ENCODE measurements at places on chromosomes 2 and 18.

- no peak for DNase-seq
These were observed 391.2 kb downstream of the FBXO15 start for GRCh38 chr18:73756256-73757091.

DNA sequence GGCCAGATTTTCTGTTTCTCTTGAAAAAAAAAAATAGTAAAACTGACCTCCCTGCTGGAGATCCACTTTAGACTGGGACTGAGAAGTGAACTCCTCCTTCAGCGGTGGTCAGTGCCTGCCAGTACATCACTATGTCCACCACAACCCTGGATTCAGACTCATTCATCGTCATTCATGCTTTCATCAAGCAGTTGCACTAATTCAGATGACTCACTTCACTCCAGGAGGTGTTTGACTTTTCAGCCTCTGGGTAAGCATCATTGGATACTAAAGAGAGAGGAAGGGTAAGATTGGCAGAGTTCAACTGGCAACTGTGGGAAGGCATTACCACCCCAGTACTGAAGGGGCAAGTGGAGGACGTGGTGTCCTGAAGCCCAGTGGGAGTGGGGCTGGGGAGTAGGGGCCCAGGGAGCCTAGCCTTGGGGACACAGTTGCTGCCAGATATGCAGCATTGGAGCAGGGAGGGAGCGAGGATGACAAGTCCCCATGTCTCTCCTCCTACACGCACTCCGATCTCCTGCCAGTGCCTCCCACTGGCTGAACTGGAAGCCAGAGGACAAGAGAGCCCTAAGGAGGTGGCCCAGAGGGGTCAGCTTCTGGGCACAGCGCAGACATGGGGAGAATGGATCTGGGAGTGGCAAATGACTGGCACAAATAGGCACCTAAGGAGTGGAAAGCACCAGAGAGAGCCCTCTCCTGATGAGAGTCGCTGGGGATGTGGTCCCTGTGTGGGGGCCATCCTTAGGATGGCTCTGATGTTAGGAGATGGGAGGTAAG is 111.1 kb downstream of the TGFA start:
- DNase-seq, result peak; percentile 8

GRCh38 chr2:33595385-33595784 is 3.7 kb downstream of the FAM98A start:
- no peak for DNase-seq

GRCh38 chr2:224025874-224026273 is 13.2 kb downstream of the SERPINE2 start:
- no peak for DNase-seq

GRCh38 chr18:32317651-32318050 is 127.8 kb downstream of the MEP1B start:
- DNase-seq, result peak; percentile 77

DNA sequence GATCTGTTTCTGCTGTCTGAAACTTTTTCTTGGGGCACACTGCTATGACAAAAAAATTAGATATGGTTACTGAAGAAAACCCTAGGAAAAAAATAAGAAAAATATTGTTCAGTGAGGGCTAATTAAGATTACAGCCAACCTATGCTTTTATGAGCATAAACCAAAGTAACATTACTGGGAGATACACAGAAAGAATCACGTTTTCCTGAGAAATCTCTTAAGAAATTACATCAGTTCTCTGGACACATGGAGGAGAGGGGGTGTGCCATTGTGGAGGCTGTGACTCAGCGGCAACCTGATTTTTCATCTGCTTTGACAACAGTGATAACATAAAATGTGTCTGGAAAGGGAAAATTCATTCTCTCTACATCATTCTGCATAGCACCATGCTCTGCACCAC is 13.4 kb upstream of the NMI start:
- peak; percentile 69 for DNase-seq

GRCh38 chr18:71370671-71371445 is 1082.0 kb downstream of the SOCS6 start:
- no peak for DNase-seq

DNA sequence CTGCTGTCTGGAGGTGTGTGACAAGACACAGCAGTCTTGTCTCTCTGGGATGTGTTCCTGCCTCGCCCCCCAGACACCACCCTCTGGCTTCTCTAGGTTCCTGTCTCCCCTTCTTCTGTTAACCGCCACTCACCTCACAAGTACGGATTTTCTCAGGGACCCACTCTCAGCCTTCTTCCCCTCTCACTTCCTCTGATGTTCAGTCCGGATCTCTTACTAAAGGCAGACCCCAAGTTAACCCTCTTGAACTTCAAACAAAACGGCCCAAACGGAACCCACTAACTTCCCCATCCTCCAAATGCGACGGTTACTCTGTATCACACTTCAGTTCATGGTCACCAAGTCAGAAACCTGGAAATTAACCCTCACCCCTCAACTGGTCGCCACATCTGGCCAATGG is 32.0 kb downstream of the B4GALT6 start:
- DNase-seq, result no peak

DNA sequence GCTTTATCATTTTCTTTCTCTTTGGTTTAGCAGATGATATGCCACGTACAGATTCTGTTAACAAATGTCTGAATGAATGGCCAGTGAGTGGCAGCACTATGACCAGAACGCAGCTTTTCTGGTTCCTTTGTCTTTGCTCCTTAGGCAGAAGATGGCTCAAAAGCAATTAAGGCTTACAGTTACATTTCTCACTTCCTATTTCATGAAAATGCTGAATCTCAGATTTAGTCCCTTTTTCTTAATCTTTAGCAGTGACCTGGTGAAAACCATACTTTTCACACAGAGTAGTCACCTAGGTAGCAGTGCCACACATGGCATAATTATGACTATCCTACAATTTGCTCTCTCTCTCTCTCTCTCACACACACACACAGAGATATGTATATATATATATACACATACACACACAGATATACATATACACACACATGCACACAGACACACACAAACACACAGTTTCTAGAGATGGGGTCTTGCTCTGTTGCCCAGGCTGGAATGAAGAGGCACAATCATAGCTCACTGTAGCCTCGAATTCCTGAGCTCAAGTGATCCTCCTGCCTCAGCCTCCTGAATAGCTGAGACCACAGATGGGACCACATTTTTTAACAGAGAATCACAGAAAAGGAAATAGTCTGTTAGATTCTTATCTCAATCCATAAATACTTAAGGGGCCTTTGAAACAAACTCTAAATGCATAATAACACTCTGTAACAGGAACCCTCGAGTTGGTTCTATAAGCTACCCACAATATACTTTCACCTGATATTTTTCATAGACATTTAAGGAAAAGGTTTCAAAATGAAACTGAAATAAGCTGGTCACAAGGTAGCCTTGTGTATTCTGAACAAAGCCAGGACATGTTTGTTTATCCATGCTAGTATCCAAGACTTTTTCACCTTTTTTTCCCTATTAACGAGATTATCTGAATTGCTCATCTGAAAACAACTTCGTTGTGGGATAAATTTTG is 11.6 kb downstream of the PDE6D start:
- DNase-seq, result no peak

DNA sequence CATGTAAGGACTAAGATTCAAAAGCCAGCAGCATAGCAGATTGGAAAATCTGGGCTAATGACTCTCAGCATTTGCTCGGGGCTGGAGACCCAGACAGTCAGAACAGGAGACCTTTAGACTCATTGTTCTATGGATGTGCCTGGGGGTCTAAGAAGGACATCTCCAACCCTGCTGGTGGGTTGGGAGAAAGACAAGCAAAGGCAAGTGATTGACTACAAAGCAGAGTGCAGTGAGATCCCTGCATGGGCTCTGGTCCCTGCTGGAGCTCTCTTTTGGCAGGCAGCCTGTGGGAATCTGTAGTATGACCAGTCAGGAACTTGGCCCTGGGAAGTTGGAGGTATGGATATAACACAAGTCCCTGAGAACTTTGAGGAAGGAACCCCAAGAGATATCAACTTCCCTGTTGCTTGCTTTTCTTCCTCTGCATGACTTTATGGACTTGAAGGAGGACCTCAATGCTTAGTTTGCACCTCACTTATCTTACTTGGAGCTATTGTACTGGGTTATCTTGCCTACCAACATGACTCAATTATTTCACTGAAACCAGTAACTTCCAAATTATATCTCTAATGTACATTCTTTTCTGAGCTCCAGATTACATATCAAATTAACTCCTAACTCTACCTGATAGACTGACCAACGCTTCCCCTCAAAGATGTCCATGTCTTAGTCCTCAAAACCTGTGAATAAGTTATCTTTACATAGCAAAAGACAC is 236.0 kb downstream of the CYRIA start:
- DNase-seq, result no peak

DNA sequence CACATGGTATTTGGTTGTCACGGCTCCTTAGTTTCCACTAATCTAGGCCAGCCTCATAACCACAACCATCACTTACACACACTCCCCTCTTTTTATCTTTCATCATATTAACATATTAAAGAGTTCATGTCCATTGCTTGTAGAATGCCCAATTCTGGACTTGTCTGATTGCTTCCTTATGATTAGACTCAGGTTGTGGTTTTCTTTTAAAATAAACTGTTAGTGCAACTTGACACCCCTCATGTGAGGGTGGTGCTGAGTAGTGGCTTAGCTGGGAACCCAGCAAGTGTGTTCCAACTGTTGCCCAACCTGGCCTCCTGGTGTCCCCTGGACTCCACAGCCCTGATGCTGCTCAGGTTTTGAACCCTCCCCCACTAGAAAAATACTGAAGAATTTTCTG is 20.1 kb upstream of the CD207 start:
- DNase-seq, result peak; percentile 60

DNA sequence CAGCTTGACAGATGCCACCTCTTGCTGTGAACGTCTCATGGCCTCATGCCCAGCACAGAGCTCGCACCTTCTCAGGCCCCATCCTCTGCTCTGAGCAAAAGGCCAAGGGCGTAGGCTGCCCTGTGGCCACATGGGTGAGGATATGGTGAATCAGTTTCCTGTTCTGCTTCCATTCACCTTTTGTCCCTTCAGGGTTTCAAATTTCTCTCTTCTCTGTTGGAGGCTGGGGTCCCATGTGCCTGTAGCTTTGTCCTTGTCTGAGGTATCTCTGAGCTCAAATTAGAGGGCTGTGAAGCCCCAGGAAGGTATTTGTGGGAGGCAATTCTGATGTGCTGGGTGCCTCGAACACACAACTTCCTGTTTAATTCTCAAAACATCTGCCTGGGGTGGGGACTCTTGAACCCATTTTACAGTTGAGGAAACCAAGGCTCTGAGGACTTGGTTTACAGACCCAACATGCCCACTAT is 29.0 kb downstream of the ZAP70 start:
- DNase-seq, result peak; percentile 25

- DNase-seq, result no peak
These were observed 6.6 kb downstream of the ERFE start for GRCh38 chr2:238165288-238165921.

GRCh38 chr2:25822190-25823117 is 55.8 kb downstream of the ASXL2 start:
- DNase-seq, result peak; percentile 43

- DNase-seq, result no peak
These were observed 200.3 kb downstream of the PDE11A start for GRCh38 chr2:177872286-177872685.

DNA sequence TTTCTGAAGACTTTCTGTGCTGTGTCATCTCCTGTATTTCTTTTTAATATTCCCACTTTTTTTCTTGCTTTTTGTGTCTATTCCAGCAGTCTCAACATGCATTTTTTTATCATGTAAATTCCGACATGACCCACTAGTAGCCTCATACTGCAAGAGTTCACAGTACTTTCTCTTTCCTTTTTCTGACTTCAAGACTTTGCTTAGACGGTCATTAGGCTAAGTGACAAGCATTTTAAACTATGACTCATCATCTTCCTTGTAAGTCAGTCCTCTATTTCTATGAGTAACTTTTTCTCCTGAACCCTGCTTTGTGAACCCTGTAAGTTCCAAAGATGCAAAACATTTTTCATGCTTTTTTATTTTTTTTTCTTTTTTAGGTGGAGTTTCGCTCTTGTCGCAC is 381.2 kb downstream of the TXNL1 start:
- DNase-seq, result peak; percentile 77

DNA sequence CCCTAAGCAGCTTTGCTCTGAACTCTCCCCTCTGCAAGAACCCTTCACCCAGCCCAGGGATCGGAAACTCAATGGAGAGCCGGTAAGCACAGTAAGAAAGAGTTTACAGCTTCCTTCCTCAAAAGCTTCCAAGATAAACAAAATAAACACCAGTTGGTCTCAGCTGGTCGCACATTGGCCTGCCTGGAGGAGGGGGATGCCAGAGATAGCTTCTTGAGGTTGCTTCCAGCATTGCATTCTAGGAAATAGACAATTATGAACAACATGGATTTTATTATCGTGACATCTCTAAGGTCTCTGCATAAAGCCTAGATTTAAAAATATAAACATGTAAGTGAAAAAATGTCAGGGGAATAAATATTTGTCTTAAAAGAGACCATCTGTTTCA is 141.5 kb upstream of the PKDCC start:
- DNase-seq, result peak; percentile 74

- DNase-seq, result no peak
These were observed 113.0 kb downstream of the RBMS1 start for GRCh38 chr2:160380611-160381010.

GRCh38 chr2:85861180-85861579 is 27.6 kb downstream of the ST3GAL5 start:
- DNase-seq, result no peak

DNA sequence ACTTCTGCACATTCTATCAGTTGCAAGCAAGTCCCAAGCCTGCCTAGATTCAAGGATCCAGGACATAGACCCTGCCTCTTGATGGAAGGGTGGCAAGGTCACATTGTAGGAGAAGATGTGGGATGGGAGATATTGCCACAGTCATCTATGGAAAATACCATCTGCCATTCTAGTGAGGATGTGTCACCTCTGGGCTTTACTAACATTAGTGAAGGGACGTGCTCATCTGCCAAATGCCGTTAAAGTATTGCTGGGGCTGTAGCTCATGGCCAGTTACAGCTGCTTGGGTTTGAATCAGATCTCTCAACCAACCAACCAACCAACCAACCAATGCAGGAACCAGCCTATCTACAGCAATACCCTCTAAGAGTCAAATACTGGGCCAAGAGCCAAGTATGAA is 49.0 kb downstream of the E2F6 start:
- DNase-seq, result no peak

- DNase-seq, result no peak
These were observed 312.3 kb upstream of the PKDCC start for GRCh38 chr2:41735476-41735875.

- DNase-seq, result no peak
These were observed 35.1 kb downstream of the TANC1 start for GRCh38 chr2:159003555-159003954.

DNA sequence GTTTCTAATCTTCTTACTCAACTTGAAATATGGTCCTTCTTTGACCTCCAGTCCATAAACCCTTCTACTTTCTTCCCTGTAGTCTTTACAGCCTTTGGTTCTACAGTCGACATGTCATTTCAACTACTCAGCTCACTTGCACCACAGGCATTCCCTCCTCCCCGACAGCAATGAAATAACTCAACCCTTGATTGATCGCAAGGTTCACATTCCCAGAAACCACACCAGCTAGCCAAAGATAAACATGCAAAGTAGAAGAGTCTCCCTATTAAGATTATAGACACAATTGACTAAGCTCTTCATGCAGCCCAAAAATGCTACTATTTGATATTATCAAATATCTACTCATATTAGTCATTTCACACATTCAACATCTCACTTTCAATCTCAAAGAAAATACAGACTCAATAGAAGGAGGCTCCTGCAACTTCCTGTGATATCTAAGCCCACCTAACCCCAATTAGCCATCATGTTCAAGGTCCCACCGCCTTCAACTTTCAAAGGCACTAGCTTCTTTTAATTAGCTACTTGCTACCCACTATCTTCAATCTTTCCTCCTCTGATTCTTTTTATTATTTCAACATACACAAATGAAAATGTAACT is 50.8 kb downstream of the RTTN start:
- DNase-seq, result peak; percentile 98

- DNase-seq, result no peak
These were observed 39.6 kb upstream of the KLF7 start for GRCh38 chr2:207205173-207205957.

All from iris pigment epithelial cell (primary cell).